M059J (cell line): ENCODE measurements at places on chromosomes 4 and X.

- no peak for DNase-seq
Observed at GRCh38 chr4:31374256-31374960, 654.2 kb downstream of the PCDH7 start.

GRCh38 chrX:52217494-52218160 is 32.9 kb downstream of the MAGED4 start:
- DNase-seq: no peak

DNA sequence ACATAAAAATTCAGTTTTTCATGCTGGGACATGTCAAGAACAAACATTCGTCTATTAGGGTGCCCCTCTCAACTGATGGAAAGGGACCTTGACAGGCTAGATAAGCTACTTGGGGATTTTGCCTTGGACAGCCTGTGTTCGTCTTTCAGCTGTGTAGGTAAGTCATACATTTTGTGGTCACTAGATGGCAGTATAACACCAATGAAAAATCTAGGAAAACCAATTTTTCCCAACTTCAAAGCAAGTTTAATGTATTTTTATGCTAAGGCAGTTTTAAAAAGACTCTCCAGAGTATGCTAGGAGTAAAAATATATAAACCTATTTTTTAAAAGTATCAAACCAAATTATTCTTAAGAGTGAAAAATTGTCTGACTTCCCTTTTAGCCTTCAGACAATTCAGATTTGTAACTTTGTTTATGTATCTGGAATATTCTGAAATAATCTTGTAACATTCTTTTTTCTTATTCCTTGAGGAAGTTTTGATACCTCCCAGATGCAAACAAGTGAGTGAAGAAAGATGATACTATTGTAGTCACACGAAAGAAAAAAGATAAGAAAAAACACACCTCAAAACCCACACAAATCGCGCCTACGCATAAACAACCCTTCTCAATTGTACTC is 158.3 kb downstream of the CPE start:
- peak; percentile 48 for DNase-seq

GRCh38 chr4:65747386-65747785 is 77.1 kb upstream of the EPHA5 start:
- peak; percentile 32 for DNase-seq

- peak; percentile 75 for DNase-seq
Observed at GRCh38 chrX:19705196-19705769, 182.1 kb downstream of the SH3KBP1 start.

- DNase-seq: no peak
Observed at GRCh38 chr4:108830509-108831244, 67.8 kb upstream of the ETNPPL start.

- DNase-seq: no peak
Observed at GRCh38 chr4:53618321-53618720, 27.0 kb upstream of the LNX1 start.

DNA sequence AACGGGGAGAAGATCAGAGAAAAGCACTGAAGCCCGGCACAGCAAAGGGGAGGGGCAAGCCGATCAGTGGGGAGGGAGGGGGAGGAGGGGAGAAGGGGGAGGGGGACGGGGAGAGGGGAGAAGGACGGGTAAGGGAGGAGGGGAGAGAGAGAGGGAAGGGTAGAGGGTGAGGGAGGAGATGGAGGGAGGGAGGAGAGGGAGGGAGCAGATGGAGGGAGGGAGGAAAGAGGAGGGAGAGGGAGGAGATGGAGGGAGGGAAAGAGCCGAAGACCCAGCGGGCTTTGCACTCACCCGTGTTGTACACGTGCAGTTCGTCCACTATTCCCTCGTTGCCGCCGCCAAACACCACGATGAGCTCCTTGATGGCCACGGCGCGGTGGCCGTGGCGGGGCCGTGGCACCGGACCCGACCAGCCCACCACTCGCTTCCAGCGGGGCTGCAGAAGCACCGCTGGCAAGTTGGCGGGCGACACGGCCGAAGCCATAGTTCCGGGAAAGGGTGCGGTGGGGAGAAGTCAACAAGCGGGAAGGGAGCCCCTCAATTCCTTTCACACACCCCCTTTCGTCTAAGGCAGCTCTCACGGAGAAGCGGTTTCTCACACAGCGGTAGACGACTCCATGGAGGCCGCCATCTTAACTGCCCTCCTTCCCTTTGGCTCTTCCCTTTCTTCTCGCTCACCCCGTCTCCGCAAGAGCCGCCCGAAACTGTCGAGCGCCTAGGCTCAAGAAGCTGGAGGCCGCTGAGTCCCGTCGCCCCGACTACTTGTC is 1.1 kb downstream of the HCFC1 start:
- DNase-seq: peak; percentile 77

- DNase-seq: no peak
Observed at GRCh38 chr4:16271411-16271810, 45.1 kb upstream of the TAPT1 start.

DNA sequence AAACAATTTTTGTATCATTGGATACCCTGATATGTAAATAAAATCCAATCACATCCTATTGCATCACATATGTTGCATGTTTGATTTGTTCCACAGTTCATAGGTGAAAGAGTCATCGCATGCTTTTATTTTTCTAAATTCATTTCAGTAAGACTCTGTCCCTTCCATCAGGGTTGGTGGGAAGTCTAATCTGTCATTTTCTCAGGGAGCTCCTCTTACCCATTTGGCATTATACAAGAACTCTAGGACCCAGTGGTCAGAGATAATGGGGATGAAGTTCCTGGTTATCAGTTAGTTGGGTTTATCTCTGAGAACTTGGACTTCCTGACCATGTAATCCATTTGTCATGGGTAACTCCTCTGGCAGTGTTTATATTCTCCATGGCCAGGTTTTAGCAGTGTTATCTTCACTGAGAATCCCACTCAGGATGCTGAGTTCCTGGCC is 227.1 kb upstream of the JADE1 start:
- no peak for DNase-seq

DNA sequence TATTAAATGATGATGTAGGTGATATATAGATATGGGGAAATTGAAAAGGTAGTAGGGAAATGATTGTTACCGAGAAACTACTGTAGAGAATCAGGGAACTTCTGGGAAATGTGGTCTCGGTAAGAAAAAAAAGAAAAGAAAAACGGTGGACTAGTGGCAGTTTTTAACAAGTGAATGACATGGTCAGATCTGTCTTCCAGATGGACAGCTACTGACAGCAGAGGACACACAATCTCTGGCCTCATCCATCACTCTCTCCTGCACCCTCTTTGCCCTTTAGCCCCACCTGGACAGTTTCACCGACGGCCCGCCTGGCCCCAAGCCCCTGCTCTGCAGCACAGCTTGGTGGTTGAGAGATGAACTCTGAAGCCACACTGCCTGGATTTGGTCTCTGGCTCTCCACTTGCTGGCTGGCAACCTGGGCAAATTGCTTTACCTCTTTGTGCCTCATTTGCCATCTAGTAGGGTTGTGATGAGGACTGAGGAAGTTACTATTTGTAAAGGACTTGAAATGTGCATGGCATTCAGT is 23.4 kb downstream of the RBM47 start:
- DNase-seq: no peak

GRCh38 chr4:168723569-168723968 is 226.7 kb downstream of the PALLD start:
- DNase-seq: peak; percentile 67

- no peak for DNase-seq
Observed at GRCh38 chr4:126269106-126269505, 954.4 kb downstream of the FAT4 start.

DNA sequence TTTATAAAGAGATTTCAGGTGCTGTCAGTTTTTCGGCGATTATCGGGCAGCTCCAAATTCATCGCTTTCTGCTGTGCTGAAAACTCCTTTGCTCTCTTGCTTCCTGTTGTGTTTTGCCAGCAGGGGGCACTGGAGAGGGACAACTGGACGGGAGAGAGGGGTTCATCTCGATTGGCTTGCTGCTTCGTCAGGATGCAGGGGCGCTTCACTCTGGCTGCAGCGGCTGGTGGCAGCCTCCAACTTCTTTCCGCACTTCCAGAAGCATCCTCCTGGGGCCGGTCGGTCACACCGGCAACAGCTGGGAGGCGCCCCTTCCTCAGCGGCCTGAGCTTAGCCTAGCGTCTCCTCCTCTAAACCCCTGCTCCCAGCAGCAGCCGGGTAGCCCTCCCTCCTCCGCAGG is 29.5 kb downstream of the MSL3 start:
- DNase-seq: peak; percentile 57

DNA sequence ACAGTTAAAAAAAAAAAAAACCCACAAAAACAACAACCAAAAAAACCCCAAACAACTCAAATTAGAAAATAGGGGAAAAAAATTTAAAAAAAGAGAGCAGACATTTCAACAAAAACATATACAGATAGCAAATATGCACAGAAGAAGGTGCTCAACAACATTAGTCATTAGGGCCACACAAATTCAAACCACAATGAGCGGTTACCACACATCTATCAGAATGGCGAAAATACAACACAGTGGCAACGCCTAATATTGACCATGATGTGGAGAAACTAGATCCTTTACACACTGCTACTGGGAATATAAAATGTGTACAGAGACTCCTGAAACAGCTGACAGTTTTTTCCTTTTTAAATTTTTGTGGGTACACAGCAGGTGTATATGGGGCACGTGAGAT is 19.4 kb downstream of the LYAR start:
- DNase-seq: no peak

GRCh38 chrX:40104630-40104984 is 6.8 kb upstream of the BCOR start:
- peak; percentile 79 for DNase-seq
